ENCODE measurements at places on chromosomes 7 and 10.

- no peak for DNase-seq
These were observed 151.4 kb upstream of the PITRM1 start for GRCh38 chr10:3323865-3324498.

GRCh38 chr10:116838143-116838725 is 11.1 kb upstream of the ENO4 start:
- no peak for DNase-seq

DNA sequence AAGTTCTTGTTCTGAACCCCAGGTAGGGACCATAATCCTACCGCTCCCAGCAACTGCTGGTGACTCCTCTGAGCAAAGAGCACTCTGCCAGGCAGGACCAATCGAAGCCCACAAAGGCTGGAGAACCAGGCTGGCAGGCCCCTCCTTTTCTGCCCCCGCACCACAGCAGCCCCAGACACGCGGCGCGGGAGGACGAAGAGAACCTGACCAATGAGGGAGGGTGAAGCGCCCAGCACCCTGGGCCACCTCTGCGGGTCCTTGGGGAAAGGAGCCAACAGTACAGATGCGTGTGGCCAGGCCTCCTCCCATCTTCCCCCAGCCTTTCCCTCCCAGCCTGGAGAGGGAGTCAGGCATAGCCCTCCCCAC is 25.9 kb downstream of the CTBP2 start:
- DNase-seq = no peak

DNA sequence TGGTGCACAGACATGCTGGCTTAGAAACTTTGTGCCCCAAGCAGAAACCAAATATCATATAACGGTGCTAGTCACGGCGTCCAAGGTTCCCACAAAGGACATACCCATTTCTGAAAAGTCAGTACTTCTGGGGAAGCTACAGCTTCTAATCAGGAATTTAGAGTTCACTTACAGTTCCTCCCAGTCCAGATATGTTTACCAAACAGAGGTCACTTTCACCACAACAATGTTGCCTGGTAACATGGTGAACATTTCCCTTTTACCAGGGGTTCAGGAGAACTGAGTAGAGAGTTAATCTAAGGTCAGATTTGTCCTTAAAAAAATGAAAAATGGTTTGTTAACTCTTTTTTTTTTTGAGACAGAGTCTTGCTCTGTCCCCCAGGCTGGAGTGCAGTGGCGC is 265.9 kb upstream of the MKLN1 start:
- DNase-seq = no peak

DNA sequence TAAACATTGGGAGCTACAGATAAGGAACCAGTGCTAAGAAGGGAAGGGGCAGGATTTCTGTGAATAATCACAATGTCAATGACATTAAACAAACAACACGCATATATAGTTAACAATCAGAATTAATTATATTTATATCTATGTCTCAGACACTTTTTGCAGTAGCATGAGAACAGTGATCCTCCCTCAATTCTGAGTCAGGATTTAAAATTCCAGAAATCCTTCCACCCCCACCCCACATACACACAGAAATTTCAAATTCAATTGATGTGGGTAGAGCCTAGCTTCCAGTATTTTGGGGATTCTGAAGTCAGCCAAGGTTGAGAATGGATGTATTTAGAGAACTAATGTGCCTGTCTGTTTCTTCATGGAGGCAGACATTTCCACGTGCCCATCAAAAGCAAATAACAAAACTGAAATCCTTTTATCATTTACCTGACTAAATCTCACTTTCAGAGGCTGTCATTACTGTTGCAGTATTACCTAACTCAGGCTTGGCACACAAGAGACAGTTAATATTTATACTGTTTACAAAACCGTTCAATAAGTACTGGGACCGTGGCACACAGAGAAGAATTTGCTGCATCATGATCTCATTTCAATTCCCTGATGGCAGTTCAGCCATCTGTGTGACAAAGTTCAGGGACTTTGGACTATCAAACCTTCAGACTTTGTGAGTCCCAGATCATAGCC is 116.6 kb upstream of the PALS2 start:
- DNase-seq = no peak

DNA sequence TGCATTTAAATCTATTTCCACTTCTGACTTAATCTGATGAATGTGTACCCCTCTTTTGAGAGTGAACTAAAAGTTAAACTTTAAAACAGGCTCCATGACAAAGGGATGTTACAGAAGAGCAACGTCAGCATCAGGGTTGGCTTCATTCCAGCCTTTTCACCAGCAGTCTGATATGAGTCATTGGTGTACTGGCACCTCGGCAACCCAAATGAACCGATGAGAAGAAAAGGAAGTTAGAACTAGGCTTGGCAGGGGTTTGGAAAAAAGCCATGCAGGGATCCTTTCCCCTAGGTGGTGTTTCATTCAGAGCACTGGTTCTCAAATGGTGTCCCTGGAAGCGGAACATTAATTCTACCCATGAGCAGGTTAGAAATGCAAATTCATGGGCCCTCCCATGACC is 53.6 kb downstream of the SEC61G start:
- peak; percentile 5 for DNase-seq

Measured in HS-27A (cell line).